Epithelial cell of prostate (primary cell): ENCODE measurements at places on chromosomes 6 and 20.

- DNase-seq, result no peak
Measured at GRCh38 chr20:40718982-40719729, 30.1 kb upstream of the MAFB start.

DNA sequence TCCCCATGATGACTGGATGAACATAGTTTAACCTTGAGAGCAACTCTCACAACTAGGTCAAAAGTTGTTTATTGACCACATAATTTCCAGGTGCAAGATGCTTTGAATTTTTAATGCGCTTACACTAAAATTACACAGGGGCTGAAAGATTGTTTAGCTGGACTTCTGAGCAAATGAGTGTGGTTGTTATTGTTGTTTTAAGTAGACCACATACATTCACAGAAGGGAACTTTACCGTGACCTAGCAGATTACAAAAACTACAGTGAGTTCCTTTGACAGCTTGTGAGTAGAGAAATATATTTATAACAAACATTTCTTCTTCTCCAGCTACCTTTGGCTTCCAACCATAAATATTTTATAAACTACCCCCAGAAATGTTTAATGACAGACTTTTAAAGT is 178.9 kb downstream of the UST start:
- no peak for DNase-seq

DNA sequence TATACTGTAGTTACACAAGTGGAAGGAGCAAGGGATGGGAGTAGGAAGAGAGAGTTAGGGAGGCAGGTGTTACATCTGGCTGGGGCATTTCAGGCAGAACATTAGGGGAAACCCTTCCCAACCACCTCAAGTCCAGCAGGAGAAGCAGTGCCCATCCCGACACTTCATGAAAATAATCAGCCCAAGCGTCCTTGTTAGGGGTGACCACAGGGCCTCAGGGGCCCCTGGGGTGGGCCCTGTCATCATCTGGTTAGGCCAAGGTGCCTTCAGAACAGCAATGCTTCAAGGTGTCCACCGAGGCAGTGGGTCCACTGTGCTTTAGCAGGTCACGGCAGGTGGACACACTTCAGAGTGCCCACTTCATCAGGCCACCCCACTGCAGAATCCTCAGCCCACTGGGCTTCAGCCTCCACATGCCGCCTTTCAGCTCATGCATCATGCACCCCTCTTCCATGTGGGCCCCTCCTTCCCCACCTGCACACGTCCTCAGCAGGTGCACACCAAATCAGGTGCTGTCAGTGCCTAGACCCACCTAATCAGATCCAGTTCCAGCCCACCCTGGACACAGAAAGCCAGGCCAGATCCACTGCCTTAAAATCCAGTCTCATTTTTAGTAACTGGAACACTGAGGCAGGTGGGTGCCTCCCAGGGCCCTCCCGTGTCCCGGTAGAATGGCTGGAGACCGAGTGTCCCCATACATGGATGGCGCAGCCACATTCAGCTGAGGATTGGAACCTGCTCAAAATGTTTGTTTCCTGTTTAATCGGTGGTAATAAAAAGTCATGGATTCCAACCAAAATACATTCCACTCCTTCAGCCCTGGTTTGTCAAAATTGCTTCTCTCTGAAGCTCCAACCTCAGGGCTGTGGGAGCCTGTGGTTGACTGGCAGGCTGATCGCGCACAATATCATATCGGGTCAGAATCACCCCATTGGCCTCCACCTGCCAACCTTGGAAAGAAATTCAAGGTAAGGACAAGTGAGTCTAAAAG is 99.5 kb downstream of the ANKRD60 start:
- DNase-seq, result no peak

GRCh38 chr6:144295211-144295610 is 10.1 kb downstream of the UTRN start:
- no peak for DNase-seq

DNA sequence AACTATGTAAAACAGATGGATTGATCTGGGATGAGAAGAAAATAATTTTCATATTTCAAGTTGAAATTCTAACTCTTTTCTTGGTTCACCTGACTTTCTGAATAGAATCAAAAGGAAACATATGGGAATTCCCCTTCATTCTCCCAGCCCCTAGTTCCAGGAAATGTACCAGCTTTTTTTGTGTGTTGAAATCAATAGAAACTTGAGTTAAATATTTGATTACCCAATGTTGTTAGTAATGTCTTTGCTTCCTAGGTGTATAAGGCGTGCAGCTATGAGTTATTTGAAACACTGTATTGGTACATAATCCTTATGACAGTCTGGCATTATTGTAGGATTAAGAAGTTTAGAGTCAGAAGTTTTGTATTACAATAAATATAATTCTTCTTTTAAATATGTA is 21.5 kb downstream of the VNN2 start:
- DNase-seq, result peak; percentile 44

DNA sequence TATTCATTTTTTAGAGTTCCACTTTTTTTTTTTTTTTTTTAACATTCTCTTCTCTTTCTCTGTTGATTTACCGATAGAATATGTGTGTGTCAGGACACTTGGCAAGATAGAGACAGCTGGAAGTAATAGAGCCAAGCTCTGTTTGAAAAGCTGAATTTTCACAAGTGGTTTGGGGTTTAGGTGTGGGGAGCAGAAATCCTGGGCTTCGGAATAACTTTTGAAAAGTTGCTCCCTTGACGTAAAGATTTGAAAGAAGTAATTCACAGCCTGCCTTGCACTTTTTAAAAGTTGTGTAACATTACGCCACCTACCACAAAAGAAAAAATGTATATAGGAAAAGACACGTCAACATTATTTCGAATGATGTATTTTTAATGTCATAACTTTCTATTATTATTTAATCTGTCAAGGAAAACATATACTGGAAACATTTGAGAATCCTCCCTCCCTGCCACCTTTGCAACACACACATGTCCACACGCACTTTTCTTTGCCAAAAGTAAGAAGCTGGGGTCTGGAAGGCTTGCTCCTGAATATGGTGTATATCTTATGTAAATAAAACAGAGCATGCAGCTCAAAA is 917.9 kb downstream of the KIF16B start:
- no peak for DNase-seq

GRCh38 chr6:168607272-168608112 is 166.5 kb downstream of the SMOC2 start:
- no peak for DNase-seq
